ENCODE measurements at places on chromosomes 4 and X.

DNA sequence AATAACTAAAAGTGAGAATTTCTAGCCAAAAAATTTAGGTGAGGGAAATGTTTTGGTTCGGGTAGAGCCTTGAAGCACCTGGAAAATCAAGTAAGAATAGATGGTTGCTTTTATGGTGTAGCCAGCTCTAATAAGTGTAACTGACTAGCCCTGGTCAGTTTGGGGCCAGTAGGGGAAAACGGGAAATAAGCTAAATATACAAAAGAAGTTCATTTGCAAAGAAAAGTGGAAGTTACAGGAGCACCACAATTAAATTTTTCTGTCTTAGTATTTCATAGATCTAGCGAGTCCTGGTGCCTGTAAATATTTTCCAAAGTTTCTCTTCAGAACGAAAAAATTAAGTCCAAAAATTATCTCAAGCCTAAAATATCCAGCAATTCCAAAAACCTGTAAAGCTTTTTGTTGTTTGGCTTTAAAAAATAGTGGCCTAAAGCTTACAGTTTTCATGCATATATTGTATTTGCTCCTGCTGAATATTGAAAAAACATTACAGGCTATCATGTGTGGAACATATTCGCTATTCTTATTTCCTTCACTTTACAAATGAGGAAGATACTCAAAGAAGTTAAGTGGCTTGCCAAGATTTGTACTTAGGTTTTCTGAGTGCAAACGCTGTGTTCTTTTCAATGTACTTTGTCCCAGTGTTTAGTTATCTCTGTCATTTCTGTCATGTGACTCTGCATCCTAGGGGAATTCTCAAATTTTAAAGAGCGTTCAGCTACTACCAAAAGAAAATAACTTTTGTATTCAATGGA is 7.3 kb upstream of the PTPN13 start:
- no peak for DNase-seq

DNA sequence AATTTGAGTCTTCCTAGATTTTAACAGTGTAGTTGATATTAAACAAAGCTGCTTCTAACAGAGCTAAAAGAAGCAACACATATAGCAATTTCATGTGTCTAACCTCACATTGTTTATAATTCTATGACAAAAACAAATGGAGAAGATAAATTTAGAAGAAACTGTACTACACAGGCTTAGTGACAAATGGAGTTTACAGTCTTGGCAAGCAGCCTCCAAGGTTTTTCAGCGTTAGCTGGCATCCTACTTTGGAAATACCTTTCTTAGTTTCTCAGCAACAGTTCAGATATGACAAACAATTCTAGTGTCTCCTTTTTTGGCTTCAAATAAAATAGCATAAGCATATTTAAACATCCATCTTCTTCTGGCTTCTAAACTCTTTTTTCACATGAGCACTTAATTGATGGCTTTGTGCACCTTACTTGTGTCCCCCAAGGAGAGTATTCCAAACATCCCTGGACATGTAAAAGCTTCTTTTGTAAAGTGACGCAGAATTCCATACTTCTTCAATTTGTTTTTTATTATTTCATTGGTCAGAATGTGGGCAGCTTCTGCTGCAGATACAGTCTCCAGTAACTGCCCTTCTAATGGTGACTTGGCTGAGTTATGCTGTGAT is 249.8 kb downstream of the ANTXR2 start:
- DNase-seq = no peak

- DNase-seq = no peak
Observed at GRCh38 chr4:84644087-84644486, 61.2 kb downstream of the CDS1 start.

- no peak for DNase-seq
Observed at GRCh38 chr4:184574861-184575260, 74.4 kb downstream of the CASP3 start.

DNA sequence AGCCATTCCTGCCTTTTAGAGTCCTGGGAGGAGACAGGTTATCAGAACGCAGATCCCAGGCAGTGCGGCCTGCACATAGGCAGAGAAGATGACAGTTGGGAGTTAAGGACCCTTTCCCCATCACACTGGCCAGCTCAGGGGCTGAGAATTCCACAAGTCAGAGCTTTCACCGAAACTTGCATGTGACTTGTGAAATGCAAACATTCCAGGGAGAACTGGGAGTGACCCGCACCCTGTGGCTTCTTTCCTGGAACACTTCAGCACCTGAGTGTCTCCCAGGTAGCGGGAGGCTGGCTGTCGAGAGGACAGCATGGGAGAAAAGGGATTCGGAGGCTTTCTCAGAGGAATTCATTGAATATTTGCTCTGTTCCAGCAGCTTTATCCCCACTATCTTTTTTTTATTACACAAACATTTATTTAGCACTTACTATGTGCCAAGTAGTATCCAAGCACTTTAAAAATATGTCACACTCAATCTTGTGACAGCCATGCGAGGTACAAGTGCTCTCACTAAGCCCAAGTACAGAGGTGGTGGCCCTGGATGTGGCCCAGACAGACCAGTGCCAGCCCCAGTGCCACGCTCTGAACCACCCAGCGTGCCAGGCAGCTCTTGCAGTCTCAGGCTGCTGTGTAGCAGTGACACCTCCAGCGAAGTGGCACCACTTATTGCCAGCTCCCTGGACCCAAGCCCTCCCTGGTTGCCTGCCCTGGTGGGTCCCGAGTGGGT is 100.5 kb downstream of the PHKA2 start:
- no peak for DNase-seq

GRCh38 chr4:96260064-96260682 is 420.3 kb downstream of the PDHA2 start:
- DNase-seq = no peak

GRCh38 chrX:24097741-24098260 is 43.0 kb downstream of the EIF2S3 start:
- no peak for DNase-seq

- no peak for DNase-seq
Observed at GRCh38 chrX:38004046-38004445, 2.3 kb upstream of the SYTL5 start.

GRCh38 chr4:22238742-22239141 is 277.1 kb downstream of the ADGRA3 start:
- no peak for DNase-seq

- DNase-seq = no peak
Observed at GRCh38 chr4:81166458-81167160, 48.4 kb downstream of the PRKG2 start.

DNA sequence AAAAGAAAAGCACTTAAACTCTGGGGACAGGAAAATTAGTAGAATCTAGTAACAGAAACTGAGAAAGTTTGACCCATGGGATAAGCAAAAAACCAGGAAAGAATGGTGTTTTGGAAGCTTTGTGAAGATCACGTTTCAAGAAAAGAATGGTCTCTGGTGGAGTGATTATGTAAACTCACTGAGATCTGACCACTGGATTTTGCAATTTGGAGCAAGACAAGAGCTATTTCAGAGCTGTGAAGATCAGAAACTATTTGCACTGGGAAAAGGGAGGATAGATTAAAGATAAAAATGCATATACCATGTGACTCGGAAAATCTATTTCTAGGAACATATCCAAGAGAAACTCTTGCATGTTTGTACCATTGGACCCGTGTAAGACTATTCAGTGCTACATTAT is 4.3 kb downstream of the TMPRSS11D start:
- no peak for DNase-seq

GRCh38 chr4:176964116-176964691 is 171.5 kb upstream of the VEGFC start:
- no peak for DNase-seq

DNA sequence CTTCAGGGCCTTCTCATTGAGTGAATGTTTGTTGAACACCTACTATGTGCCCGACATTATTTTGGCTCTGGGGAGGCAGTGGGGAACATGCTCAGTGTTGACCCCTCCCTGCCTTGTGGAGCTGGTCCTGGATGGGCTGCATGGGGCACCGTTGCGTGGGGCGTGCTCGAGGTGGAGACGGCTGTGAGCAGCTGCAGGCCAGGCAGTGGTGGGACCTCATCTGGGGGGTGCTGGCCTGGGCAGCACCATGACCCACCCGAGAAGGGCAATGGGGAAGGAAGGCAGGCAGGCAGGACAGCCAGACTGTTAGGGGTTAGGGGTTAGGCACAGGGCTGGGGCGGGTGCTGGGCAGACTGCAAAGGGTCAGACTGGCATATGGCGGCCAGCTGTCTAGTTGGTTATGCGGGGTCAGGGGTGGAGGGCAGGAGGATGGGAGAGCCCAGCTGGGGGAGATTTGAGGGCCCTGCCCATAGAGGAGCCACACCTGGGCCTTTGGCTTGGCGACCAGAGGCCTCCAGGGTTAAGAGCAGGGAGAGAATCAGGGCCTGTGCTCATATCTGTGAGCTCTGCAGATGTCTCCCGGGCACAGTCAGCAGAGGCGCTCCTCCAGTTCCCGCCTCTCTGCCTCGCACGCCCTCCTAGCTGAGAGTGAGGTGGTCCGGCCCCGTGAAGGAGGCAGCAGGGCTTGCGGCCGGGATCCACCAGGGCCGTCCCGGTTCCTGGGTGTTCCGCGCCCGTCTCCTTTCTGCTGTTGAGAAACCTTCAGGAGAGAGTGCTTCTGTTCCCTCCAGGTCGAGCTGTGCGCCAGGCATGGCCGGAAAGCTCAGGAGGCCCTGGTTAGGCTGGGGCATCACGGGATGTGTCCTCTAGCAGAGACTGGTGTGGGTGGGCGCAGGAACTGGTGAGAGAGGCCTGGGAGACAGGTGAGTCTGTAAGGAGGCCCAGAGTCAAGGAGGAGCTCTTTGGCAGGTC is 73.3 kb downstream of the RGS12 start:
- DNase-seq = no peak

- DNase-seq = no peak
Observed at GRCh38 chrX:80537096-80537495, 116.8 kb downstream of the TENT5D start.

DNA sequence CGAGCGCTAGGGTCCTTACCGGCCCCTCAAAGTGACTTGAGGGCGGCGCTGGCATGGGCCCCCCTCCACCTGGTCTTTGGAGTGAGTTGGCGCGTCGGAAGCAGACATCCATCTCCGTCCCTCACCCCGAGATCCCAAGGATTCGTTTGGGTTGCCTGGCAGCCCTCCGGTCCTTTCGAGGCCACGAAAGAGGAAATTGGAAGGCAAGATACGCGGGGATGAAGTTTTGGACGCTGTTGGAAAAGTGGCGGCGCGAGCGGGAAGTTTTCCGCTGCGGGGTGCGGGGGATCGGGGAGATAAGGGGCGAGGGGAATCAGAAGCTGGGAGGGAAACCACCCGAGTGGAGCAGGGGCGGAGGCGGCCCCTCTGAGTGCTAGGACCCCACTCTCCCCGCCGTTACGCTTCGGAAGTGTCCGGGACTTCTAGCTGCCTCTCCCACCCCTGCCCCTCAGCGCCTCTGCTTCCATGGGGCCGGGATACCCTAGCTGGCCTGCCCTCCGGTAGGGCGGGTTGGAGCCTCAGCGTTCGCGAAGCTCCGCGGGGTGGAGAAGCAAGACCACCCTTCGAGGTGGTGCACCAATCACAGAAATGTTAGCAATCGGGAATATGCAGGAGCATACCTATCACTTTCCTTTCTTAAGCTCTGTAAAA is 57.8 kb downstream of the FRMPD3 start:
- DNase-seq = no peak

GRCh38 chr4:108588878-108589277 is 31.5 kb upstream of the RPL34 start:
- DNase-seq = no peak

- no peak for DNase-seq
Observed at GRCh38 chr4:112170451-112170993, 25.3 kb downstream of the FAM241A start.

GRCh38 chrX:66756717-66757116 is 117.8 kb upstream of the EDA2R start:
- no peak for DNase-seq

DNA sequence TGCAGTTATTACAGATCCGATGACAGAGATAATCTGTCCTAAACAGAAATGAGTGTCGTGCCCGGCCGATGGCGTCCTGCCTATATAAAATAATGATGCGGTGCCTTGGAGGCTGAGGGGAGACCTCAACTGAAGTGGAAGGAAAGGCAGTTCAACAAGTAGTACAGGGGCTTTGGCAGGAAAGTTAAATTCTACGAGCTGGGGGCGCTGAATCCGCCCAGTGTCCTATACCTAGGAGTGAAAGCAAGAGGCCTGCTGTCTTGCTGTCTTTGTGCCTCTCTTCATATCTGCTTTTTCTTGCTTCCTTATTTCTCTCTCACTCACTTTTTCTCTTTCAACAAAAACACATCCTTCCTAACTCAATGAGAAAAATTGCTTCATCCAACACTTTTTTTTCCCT is 82.2 kb upstream of the PRPS2 start:
- DNase-seq = no peak
